ENCODE measurements at places on chromosomes 16 and 17.

DNA sequence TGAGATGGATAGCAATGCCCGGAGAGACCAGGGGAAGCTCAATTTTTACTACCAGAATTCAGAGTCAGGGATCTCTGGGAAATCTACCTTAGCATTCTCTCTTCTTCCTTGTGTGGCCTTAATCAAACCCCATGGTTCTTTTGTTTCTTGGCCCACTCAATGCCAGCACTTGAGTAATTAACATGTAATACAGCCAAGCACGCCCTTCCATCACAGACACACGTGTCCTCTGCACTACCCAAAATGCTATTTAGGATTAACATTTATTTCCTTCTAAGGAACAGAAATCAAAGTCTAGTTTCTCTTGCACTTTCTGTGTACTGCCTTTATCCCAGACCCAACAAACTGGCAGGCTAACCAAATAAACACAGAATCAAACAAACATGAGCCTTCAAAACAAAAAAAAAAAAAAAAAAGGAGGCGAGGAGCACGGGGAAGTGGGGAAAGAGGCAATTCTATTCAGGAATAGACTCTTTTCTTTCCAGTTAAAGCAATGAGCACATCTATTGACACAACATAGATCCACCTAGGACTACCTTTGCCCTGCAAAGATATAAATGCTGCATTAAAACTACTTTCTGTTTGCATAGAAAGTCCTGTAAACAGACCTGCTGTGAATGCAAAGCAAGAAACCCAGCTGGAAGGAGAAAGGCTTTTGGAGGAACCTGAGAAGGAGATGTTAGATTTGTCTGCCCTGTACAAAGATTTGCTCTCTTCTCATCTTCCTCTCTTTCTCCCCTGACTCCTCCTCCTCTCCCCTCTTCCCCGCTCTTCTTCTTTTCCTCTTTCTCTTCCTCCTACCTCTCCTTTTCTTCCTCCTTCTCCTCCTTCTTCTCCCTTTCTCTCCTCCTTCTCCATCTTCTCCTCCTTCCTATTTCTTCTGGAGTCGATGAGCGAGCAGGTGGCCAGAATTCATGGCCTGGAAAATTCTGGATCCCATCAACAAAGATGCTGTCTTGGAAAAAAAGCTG lies 294.4 kb downstream of the NPIPA8 start:
- no peak for DNase-seq

DNA sequence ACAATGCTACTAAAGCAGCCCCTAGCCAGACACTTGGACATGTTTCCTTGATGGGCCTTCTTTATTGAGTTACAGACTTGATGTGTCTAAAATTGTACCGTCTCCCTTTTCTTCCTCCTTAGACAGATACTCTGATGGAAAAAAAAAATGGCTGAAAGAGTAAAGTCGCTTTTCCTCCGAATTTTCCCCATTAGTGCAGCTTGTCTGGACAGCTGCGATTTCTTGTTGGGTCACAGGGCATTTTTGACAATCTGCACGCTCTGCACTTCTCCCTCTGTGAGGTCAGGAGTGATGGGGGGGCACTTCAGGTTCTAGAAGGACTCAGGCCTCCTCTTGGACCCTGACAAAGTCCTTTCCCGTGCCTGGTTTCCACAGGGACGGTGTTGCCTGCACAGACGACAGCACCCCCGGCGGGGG lies 968 bp upstream of the PRKAR1A start:
- no peak for DNase-seq

DNA sequence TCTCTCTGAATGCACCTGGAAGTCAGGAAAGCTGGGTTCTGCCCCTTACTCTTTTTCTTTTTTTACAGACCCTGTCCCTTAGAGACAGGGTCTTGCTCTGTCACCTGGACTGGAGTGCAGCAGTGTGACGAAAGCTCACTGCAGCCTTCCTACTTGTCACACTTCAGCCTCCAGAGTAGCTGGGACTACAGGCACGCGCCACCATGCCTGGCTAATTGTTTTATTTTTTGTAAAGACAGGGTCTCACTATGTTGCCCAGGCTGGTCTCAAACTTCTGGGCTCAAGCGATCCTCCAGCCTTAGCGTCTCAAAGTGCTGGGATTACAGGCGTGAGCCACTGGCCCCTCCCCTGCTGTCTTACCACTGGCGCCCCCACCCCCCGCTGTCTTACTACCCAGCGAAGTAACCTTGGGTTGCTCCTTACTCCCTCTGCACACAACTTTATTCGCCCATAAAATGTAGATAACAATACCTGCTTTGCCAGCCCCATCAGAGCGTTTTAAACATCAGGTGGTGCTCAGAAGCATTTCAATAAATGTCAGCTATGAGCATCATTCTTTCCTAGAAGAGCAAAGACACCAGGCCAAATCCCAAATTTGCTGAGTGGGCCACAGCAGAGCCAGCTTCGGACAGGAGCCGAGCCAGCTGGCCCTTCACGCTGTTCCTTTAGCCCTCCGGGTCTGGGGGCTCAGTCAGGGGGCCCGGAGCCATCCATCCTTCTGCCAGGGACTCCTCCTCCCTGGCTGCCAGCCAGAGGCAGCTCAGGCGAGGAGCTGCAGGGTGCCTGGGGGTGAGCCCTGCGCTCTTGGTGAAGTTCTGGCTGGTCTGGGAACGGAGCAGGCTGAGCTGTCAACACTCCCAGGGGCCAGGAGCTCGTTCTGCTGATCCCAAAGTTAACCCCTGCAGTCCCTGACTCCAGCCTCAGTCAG lies 24.4 kb downstream of the SRL start:
- no peak for DNase-seq

- DNase-seq, result no peak
Measured at GRCh38 chr17:29347831-29348629, 42.1 kb upstream of the TAOK1 start.

GRCh38 chr17:6509031-6509771 lies 47.2 kb downstream of the PITPNM3 start:
- DNase-seq, result no peak

DNA sequence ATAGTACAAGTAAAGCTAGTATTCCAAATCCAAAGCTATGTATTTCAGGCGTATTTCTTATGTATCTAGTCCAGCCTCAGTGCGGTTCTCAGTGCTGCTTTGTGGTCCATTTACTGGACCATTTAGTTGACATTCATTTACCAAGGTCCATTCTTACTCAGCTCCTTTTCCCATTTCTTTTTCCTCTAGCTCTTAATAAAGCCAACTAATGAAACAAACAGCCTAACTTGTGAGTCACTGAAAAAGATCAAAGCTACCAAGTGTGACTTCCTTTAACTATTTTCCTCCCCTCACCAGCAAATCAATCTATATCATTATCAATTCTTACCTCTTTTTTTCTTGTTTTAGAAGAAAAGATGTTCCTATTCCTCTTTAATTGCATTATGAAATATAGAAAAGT lies 64.0 kb downstream of the CYB561 start:
- DNase-seq, result no peak

DNA sequence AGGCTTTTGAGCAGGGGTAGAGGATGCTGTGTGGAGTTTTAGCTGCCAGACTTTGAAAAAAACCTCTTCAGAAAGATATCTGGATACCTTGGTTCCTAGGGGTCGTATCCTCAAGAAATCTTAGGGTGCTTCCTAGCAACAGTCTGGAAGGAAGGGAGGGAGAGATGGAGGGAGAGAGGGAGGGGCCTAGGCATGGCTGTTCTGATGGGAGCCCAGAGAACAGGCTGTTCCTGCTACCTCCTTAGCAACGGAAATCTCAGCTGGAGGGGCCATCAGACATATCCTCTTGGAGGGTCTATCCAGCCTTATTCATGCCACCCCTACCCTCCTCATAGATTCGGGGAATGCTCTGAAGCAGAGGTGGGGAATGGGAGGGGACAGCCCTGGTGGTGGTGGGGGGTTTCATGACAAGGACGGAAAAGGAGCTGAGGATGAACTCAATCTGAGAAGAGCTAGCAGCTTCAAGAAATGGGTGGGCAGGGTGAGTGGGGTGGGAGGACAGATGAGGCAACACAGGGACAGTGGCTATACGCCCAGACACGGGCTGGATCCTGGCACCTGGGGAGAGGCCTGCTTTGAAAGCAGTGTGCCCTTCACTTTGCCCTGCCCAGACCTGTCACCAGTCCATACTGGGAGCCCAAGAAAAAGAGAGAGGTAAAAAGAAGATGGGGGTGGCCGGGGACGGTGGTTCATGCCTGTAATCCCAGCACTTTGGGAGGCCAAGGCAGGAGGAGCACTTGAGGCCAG lies 2.9 kb upstream of the THRA start:
- no peak for DNase-seq

DNA sequence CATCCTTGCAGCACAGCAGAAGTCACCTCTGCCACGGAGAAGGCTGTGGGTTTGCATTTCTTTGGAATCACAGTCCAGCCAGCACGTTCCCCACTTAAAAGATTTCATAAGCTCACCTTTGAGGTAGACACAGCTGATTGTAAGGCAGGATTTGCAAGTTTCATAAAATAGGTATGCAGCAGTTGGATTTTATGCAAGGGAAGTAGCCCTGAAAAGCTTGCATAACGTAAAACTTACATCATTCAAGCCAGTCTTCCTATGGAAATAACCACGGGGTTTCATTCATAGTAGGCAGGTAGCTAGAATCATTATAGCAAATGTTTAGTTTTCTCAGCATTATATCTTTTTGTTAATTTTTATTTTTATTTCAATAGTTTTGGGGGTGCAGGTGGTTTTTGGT lies 49.8 kb upstream of the ARHGAP44 start:
- no peak for DNase-seq

GRCh38 chr17:8871081-8871581 lies 3.7 kb upstream of the PIK3R6 start:
- DNase-seq, result no peak

DNA sequence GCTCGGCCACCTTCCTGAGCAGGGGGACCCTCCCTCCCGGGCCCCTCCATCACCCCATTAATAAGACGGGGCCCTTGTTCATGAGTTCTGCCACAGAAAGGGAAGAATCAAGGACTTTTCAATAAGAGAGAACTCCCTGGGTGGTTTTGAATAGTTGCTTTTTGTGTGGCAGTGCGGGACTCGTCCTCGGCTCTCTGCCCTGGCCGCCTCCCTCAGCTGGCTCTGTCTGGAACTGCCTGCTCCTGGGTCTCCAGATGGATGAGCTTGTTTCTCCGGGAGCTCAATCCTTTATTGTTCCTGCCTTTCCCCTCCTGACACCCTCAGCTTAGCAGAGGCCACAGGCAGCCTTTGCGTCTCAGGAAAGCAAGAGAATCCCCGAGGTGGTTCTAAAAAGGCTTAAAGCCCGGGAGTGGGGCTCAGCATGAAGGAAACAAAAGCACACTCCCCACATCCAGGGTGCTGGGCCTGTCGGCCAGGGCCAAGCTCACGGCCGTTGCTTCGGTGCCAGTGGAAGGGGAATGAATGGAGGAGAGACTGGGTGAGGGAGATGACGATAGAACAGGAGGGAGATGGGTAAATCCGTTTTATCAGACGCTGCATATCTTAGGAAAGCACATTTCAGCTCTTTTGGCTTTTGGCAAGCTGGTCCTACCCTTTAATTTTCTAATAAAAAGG lies 60.2 kb downstream of the RAI1 start:
- DNase-seq, result no peak

- no peak for DNase-seq
Measured at GRCh38 chr16:23365602-23366240, 63.6 kb downstream of the SCNN1B start.

- DNase-seq, result no peak
Measured at GRCh38 chr17:18224387-18225120, 881 bp upstream of the LLGL1 start.

DNA sequence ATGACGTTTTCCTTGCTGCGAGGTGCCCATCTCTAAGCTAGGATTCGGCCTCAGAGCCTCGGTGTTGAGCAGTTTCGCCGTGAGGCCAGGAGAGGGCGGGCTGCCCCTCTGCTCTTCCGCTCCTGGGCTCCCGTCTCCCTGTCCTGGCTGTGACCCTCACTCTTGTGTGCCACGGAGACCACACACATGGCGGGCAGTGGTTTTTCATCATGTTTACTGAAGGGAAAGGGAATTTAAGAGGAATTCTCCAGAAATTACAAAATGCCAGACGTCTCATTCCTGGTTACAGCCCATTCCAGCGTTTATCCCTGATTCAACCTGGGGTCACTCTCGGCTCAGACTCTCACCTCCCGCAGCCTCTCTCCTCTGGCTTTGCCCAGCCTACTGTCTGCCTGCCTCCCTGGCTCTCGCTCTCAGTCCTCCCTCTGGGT lies 96.8 kb upstream of the ELAC2 start:
- DNase-seq, result no peak

DNA sequence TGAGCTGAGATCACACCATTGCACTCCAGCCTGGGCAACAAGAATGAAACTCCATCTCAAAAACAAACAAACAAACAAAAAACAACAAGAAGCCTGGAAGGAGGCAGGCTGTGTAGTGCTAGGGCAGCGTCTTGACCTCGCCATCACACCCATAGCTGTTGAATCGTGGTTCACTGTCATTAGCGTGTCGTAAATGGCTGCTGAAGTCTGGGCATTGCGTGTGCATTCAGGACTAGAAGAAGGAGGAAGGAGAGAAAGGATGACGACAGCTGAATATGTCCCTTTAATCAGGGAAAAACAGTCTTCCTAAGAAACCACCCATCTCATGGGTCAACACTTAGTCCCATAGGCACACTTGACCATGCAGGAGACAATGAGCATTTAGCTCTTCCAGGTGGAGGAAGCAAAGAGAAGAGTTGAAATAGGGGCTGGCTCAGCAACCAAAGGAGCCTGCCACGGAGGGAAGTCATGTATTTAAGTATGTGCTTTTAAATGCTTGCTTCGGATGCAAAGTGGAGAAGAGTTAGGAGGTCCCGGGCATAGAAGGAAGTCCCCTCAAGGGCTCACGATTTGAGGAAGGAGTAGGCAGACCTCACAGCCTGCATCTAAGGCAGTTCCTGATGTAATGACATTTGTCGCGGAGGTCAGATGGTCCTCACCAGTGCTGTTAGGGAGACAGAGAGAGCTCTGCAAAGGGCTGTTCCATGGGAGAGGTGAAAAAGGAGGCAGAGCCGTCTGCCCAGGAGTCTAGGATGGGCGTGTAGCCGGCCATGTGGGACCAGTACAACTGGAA lies 8.8 kb downstream of the PRSS22 start:
- no peak for DNase-seq

- no peak for DNase-seq
Measured at GRCh38 chr17:67281743-67282142, 36.7 kb upstream of the HELZ start.

- peak; percentile 44 for DNase-seq
Measured at GRCh38 chr17:62724398-62725146, 83.5 kb downstream of the MARCHF10 start.

DNA sequence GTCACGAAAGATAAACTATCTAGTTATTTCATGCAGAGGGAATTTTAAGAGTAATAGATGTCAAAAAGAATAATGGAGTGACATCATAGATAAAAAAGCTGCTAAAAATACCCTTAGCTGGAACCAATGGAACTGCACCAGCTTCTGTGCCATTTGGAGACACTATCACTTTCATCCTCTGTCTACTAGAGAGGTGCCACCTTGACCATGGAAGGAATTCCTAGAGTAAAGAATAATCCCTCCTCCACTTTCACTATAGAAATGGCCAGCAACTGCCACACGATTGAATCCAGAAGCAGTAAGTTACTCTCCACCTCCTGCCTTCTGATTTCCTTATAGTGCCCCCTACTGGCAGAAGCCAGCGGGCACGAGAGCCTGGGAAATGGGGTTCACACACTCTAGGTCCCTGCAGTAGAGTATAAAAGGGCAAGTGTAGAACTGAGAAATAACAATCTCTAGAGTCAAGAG lies 2.8 kb upstream of the ALDH3A2 start:
- peak; percentile 36 for DNase-seq
